Kidney epithelial cell (primary cell): ENCODE measurements at places on chromosomes 11 and 22. TPM values are rescaled to one million over a fixed set of nuclear protein-coding genes. Genes with fewer than 3 reads are reported as not detected.

- DNase-seq = no peak
These were observed 678.7 kb upstream of the ARHGAP42 start for GRCh38 chr11:100008417-100008816.

- no peak for DNase-seq
These were observed 712 bp downstream of the IL2RB start for GRCh38 chr22:37148742-37149665.

GRCh38 chr11:15649371-15650104 is 534.8 kb downstream of the INSC start:
- DNase-seq = no peak

DNA sequence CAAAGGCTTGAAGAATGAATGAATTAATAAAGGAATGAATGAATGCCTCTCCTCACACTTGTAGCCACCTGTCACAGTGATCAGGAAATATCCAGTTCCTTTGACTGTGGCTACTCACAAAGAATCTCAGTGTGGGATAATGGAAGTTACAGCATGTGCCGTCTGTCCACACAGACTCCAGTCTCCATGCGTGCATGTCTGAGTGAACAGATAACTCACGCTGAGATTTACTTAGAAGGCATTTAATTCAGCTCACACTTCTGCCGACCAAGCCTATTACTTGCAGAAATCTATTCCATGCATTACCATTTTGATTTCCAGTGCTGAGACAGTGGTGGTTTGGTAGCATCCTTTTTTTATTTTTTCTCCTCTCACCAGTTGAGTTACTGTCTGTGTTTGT is 32.3 kb upstream of the HMGXB4 start:
- DNase-seq = no peak

GRCh38 chr22:38317995-38318715 is 922 bp upstream of the CSNK1E start:
- peak; percentile 78 for DNase-seq

- DNase-seq = no peak
These were observed 2.6 kb upstream of the UCP3 start for GRCh38 chr11:74011360-74012073.

DNA sequence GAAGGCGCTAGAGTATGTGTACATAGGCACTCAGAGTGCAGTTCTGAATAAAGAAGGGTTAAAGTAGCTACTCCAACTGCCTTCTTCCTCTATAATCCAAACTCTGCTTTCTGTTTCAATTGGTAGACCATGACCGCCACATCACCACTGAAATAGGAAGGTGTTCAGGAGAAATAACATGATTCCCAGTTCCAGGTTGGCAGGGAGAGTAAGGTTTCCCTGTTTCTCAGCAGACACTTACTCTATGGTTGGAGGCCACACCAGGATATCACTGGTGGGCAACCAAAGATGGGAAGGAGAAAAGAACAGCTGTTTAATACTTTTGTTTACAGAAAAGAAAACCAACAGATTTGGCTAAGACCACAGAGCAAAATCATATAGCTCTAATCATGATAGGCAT is 37.9 kb downstream of the PAK1 start:
- DNase-seq = no peak

GRCh38 chr11:64523456-64524157 is 67.4 kb upstream of the SLC22A12 start:
- DNase-seq = no peak

GRCh38 chr22:28992565-28993356 is 68.9 kb downstream of the C22orf31 start:
- no peak for DNase-seq

- no peak for DNase-seq
These were observed 63.1 kb downstream of the LHFPL7 start for GRCh38 chr22:24883432-24883831.

GRCh38 chr22:49590851-49591445 is 236.7 kb downstream of the BRD1 start:
- no peak for DNase-seq

DNA sequence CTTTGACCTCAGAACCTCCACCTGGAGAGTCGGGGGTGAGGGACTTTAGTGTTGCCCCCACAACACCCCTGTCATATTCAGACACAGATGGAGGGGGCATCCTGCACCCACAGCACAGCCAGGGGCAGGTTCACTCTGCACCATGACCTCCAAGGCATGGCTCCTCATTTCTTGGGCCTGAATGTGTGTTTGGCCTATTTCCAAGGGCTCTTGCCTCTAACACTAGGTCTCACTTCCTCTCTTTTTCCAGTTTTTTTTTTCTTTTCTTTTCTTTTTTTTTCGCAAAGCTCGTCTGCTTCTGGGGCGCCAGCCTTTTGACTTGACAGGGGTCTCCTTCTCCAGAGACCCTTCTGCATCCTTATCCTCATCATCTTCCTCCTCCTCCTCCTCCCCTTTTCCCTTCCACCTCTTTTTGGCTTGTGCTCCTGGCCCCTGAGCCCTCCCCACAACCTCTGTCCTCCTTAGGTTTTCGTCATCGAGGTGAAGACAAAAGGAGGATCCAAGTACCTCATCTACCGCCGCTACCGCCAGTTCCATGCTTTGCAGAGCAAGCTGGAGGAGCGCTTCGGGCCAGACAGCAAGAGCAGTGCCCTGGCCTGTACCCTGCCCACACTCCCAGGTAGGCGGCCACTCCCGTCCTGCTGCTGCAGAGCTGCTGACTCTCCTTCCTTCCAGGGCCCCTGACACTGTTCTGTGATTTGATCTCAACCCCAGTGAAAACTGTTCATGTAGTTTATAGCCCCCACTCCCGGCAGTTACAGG is 3.8 kb downstream of the NCF4 start:
- DNase-seq = no peak

UCP3 gene
- 0.84 and 1.6 TPM in 2 replicates for total RNA-seq

TRIM6 gene
- 3.4 and 4.9 TPM in 2 replicates for total RNA-seq

FOXRED1 gene
- 26.3 and 27.4 TPM in 2 replicates for total RNA-seq

MLC1 gene
- total RNA-seq = not detected in 2 replicates

EHF gene
- 45.8 and 47.3 TPM in 2 replicates for total RNA-seq

MOV10L1 gene
- total RNA-seq = 0.21 and 1.7 TPM in 2 replicates
